Stimulated activated CD8-positive, alpha-beta memory T cell treated with anti-CD3 and anti-CD28 coated beads, Interleukin-4, amount 100 ng/mL, for 24 hours (primary cell): ENCODE measurements at places on chromosomes 2 and 18.
A peak's percentile ranks its signal among the peaks of the same experiment; 100 is the strongest.

DNA sequence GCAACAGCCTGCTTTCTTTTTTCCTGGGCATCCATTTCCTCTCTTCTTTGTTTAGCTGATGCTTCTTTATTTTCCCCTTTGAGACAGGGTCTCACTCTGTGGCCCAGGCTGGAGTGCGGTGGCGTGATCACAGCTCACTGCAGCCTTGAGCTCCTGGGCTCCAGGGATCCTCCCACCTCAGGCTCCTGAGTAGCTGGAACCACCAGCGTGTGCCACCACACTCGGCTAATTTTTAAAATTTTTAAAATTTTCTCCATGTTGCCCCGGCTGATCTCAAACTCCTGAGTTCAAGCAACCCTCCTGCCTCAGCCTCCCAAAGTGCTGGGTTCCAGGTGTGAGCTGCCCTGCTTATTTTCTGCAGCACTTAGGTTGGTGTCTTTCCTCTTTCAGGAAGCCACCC, 58.7 kb downstream of the NTSR2 start:
- DNase-seq = no peak

- DNase-seq = no peak
Measured at GRCh38 chr2:72349016-72349415, 201.4 kb upstream of the CYP26B1 start.

GRCh38 chr2:105179469-105180372, 61.8 kb upstream of the GPR45 start:
- DNase-seq = no peak

- DNase-seq = no peak
Measured at GRCh38 chr2:71804281-71804751, 343.3 kb downstream of the CYP26B1 start.

DNA sequence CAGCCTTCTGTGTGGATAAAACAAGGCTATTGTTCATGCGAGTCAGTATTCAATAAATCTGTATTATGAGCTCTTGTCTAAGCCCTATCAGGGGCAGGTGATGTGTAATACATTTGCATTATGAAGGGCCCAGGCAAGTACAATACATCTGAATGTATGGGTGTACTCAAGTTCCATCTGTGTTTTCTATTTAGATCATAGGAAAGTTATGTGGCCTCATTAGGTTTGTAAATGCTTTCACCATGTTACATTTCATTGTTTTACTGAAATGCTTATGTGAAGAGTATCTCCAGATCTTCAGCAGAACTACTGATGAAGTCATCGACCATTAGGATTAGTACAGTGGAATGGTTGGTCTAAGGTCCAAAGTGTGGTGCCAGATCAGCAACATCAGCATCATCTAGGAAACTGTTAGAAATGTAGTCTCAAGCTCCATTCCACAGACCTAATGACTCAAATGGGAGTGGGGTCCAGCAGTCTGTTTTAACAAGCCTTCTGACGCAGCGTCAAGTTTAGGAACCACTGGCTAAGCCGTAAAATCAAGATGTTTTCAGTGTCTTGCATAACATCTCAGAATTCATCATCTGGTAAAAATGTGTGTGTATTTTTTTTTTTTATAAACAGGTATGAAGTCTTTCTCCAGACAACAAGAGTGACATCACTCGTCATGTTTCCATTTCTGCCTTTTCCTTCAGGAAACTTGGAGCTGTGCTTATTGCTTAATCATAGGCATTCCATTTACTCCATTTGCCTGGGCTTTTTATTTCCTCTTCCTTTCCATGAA, 80.5 kb downstream of the LYPD6 start:
- no peak for DNase-seq

GRCh38 chr18:57352271-57352701, at the start of gene ST8SIA3:
Gene ST8SIA3, plus strand, starts transcription at chr18:57352557. Its CDS starts 290 bp downstream, at chr18:57352847.
- no peak for DNase-seq

DNA sequence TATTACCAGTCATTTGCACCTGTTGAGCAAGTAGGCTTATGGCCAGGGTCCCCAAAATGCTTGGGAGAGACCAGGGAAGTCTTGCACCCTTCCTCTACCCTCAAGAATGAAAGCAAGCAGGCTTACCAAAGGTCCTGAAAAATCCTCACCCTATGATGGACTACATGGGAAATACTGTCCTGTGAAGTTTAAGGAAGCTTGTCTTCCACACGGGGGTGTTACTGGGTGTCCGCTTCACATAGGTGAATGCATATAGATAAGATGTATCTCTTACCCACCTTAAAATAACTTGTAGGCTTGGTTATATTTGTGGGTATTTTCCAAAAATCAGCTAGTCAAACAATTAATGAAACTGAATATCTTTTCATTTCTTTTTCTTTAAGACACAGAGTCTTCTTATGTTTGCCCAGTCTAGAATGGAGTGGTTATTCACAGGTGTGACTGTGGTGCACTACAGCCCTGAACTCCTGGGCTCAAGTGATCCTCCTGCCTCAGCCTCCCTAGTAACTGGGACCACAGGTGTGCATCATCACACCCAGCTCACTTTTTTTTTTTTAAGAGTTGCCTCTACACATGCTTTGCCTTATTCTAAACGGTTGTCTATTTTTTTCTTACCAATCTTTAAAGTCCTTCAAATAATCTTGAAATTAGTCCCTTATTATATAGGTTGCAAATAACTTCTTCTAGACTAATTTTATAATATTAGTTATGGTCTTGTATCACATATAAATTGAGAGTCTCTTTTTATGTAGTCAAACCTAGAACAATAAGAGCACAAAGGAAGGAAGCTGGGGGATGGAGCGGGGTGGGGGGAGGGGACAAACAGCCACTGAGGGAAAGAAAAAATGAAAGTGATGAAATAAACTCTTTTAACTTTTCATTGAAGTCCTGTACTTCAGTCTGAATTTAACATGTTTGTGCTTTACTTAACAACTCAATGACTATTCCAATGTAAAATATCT, 49.0 kb downstream of the CERKL start:
- DNase-seq = no peak

DNA sequence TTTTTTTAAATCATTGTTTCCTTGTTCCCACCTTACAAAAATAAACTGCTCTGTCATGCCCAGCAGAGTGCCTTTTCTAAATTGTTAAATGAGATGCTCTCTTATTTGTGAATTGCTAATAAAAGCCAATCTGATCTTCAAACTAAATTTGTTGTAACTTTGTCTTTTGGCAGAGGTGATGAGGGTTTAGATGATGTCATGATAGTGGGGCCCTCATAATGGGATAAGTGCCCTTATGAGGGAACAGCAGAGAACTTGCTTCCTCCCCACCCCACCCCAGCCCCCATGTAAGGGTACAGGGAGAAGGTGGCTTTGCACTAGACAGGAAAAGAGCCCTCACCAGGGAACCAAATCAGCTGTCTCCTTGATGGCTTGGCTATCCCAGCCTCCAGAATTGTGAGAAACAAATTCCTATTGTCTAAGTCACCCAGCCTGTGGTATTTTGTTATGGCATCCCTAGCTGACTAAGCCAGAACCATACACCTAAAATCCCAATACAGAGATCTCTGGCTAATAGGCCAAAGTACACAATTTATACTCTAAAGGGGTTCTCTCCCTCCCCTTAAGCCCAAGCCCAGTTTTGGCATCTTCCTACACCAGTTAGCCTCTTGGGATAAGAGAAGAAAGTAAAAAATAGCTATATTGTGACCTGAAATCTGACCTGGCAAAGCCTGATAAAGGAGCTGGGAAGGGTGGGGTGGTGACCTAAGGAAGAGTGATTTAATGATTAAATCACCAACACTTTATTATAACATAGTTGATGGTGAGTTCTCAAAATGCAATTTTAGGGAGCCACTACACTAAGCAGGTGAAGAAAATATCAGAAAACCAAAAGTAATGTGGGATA, 40.3 kb upstream of the HNRNPA3 start:
- no peak for DNase-seq

GRCh38 chr2:11863513-11864328, 117.3 kb downstream of the LPIN1 start:
- peak; percentile 52 for DNase-seq

GRCh38 chr2:75311521-75311920, 112.2 kb upstream of the TACR1 start:
- DNase-seq = no peak

GRCh38 chr18:63043516-63043915, 276.1 kb downstream of the BCL2 start:
- no peak for DNase-seq
